Activated T-helper 2 cell treated with anti-CD3 and anti-CD28 coated beads, Interferon-gamma antibody, Interleukin-2, Interleukin-4, amounts not matched to agents 10 μg/mL and 5 μg/mL and 100 μg/mL, durations not matched to agents 14 hours and 24 hours and 36 hours (primary cell): ENCODE measurements at places on chromosomes 11 and 22. TPM values are rescaled to one million over a fixed set of nuclear protein-coding genes. Genes with fewer than 3 reads are reported as not detected.

The FOLH1 gene
- total RNA-seq = not detected in 2 replicates

DNA sequence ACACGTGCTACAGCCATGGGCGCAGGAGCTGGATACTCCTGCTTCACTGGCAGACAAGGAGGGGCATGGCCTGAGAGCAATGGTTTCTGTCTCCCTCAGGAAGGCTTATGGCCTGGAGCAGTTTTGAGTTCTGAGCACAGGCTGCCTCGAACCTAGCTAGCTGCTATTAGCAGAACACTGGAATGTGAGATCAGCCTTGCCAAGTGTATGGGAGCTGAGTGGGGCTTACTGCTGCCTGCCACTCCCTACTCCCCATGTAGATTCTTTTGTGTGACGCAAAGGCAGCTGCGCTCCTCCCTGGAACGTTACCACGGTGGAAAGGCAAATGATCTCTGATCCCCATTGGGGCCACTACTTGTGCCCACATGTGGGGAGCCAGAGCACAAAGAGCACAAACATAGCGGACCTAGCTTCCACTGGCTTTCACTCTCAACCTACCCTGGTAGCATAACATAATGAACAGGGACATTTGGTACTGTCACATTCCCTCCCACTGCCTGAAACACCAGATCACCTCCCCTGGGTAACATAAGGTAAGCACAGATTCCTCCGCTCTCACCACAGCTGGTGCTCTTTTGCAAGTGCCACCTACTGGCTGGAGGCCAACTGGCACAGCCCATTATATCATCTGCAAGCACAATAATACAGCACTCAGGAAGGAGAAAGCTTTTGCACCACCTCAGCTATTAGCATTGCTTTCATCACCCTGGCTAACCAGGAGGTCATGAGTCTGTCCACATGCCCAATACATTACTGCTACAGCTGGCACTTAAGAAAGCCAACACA is 84.6 kb upstream of the GUCY1A2 start:
- no peak overlapping the region for H3K4me3 ChIP-seq
- no peak for DNase-seq
- H3K27ac ChIP-seq = no peak overlapping the region
- H3K36me3 ChIP-seq = no peaks in the 10 kb centered on the region
- H3K27me3 ChIP-seq = no peaks in the 10 kb centered on the region

The NCAM1 gene
- not detected in 2 replicates for total RNA-seq

DNA sequence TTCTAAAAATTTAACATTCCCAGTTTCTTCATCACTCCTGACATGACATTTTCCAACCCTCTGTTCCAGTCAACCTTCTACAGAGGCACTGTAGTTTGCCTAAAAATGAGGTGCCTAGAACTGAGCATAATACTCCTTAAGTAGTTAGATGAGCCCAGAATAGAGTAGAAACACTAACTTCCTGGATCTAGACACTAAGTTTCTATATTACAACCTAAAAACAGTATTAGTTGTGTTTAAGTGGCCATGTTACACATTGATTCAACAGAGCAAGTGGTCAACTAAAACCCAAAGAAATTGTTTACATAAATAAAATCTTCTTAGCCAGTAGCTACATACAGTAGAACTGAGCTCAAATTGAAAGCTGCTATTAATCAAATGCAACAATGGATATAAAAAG is 1.3 kb downstream of the HPS5 start:
- no peaks in the 10 kb centered on the region for H3K27me3 ChIP-seq
- H3K4me1 ChIP-seq = peaks cover 55% of the 10 kb centered on the region
- H3K27ac ChIP-seq = peak overlapping the region; percentile 66
- peak overlapping the region; percentile 80 for H3K4me3 ChIP-seq
- DNase-seq = no peak
- peaks cover 47% of the 10 kb centered on the region for H3K36me3 ChIP-seq

The SCYL1 gene
- 94.4 and 95.8 TPM in 2 replicates for total RNA-seq

DNA sequence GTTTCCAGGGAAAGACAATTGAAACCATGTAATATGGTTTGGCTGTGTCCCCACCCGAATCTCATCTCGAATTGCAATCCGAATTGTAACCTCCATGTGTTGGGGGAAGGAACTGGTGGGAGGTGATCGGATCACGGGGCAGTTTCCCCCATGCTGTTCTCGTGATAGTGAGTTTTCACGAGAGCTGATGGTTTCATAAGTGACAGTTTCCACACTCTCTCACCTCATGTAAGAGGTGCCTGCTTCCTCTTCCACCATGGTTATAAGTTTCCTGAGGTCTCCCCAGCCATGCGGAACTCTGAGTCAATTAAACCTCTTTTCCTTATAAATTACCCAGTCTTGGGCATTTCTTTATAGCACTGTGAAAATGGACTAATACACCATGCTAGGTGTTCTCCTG is 148.3 kb upstream of the CADM1 start:
- peaks cover 2% of the 10 kb centered on the region for H3K4me1 ChIP-seq
- no peaks in the 10 kb centered on the region for H3K36me3 ChIP-seq
- no peak for DNase-seq
- peaks cover 5% of the 10 kb centered on the region for H3K27me3 ChIP-seq
- H3K27ac ChIP-seq = no peak overlapping the region

- no peak overlapping the region for H3K4me3 ChIP-seq
- peak; percentile 50 for DNase-seq
- H3K27me3 ChIP-seq = no peaks in the 10 kb centered on the region
- peaks cover 2% of the 10 kb centered on the region for H3K4me1 ChIP-seq
These were observed 13.8 kb downstream of the GGT5 start for GRCh38 chr22:24230911-24231656.

- peaks cover 2% of the 10 kb centered on the region for H3K27me3 ChIP-seq
- H3K4me3 ChIP-seq = no peak overlapping the region
- DNase-seq = no peak
- H3K36me3 ChIP-seq = no peaks in the 10 kb centered on the region
These were observed 17.4 kb downstream of the OR4D9 start for GRCh38 chr11:59528711-59529110.

The FTH1 gene
- total RNA-seq = 568 and 585 TPM in 2 replicates

The FOLR2 gene
- total RNA-seq = not detected in 2 replicates

- H3K4me1 ChIP-seq = no peaks in the 10 kb centered on the region
- DNase-seq = no peak
- peaks cover 42% of the 10 kb centered on the region for H3K36me3 ChIP-seq
- H3K27me3 ChIP-seq = no peaks in the 10 kb centered on the region
- no peak overlapping the region for H3K27ac ChIP-seq
These were observed 43.6 kb downstream of the MRE11 start for GRCh38 chr11:94450048-94450447.

The CD59 gene
- total RNA-seq = 165 and 173 TPM in 2 replicates

DNA sequence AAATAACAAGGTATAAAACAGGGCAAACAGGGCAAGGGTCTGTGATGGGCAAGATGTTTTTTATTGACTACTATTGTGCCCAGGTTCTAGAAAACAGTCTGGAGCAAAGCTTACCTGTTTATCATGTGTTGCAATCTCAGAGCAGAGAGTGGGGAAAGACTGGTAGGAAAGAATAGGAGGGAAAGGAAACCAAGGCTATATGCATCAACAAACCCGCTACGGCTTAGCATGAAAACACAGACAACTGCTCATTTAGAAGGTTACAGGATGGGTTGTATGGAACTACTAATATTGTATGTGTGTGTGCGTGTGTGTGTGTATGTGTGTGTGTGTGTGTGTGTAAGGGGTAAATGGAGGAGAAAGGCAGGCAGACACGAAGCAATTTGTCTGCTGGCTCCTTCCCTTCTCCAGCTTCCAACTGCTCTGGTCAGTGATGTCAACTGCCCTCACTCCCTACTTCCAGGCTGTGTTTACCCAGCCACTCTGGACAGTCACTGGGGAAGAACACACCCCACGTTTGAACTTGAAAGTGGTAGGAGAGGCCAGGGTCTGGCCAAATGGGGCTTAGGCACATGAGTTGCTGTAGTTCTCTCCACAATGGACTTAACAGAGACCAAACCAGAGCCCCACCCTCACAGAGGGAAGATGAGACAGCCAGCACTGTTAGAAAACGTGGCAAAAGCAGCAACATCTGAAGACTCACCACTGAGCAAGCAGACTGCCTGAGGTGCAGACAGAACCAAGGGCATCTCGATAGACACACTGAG is 47.0 kb downstream of the GAB2 start:
- no peak overlapping the region for H3K27ac ChIP-seq
- no peaks in the 10 kb centered on the region for H3K27me3 ChIP-seq
- peaks cover 30% of the 10 kb centered on the region for H3K36me3 ChIP-seq
- H3K4me3 ChIP-seq = no peak overlapping the region
- no peak for DNase-seq

The PATE2 gene
- total RNA-seq = not detected in 2 replicates

The TECTA gene
- total RNA-seq = 0.09 and 0.46 TPM in 2 replicates
